Suppressor macrophage treated with lipopolysaccharide for 4 hours (primary cell): ENCODE measurements at places on chromosomes 3 and 15.
A peak's percentile ranks its signal among the peaks of the same experiment; 100 is the strongest.

DNA sequence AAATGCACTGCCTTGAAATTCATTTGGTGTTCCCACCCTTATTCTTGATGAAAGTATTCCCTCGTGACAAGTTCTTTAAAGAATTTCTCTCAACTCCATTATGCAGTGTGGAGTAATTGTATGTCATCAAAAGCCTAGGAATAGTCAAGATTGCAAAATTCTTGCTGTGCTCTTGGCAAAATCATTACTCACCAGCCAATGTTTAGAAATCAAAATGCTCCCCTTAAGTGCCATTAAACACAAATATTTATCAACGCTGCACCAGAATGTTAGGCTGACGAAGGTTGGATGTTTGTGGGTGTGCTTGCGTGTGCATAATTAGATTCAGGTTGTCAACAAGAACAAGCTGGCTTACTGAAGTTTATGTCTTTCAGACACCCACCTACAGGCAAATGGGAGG lies 40.5 kb downstream of the SST start:
- DNase-seq = no peak

DNA sequence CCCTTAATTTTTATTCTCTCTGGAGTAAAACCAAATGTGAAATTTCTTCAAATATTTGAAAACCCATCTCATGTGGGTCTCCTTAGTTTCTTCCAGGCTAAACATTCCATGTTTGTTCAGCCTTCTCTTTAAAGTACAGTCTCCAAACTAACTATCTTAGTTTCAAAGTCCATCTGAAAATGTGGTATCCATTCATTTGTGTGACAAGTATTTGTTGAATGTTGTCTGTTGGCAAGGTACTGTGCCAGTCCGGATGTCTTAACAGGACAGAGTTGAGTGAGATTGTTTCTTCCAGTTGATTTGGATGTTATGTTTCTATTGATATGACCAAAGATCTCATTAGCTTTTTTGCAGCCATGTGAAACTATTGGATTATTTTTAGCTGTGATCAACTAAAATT lies 347.4 kb downstream of the THSD4 start:
- no peak for DNase-seq

DNA sequence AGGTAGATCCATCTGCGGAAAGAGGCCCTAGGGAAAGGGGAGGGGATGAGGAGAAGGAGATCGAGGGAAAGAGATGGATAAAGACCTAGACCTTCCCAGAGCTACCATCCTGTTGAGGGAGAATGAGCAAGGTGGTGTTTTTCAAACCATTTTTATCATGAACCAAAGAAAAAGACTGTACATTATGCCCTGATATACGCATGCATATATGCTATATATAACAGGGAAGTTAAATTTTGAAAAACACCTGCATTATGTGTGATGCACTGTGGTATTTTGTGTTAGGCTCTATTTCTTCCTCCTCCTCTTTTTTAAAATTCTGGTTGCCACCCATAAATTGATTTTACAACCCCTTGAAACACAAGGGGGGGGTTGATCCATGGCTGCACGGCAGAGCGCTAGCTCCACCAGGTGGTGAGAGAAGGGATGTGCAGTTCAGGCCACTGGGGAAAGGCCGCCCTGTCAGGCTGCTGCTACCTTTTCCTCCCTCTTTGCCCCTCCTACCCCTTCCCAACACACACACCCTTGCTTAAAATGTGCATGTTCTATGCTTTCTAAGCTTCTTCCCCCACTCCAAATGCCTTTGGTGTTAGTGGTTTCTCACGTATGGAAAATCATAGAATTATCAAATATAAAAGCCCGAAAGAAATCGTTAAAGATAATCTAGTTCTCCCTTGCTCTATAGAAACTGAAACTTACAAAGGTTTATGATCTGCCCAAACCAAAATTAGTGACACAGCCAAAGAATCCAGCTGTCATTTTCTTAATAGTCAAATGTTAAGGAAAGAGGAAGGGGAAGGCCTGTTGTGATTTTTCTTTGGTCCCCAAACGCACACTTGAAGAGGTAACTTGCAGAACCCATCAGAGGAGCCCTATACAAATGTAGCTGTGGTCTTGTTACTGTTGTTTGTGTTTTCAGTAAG lies 262.0 kb upstream of the UMPS start:
- DNase-seq = peak; percentile 54

GRCh38 chr15:67551207-67551743 lies 8.8 kb downstream of the MAP2K5 start:
- DNase-seq = no peak

DNA sequence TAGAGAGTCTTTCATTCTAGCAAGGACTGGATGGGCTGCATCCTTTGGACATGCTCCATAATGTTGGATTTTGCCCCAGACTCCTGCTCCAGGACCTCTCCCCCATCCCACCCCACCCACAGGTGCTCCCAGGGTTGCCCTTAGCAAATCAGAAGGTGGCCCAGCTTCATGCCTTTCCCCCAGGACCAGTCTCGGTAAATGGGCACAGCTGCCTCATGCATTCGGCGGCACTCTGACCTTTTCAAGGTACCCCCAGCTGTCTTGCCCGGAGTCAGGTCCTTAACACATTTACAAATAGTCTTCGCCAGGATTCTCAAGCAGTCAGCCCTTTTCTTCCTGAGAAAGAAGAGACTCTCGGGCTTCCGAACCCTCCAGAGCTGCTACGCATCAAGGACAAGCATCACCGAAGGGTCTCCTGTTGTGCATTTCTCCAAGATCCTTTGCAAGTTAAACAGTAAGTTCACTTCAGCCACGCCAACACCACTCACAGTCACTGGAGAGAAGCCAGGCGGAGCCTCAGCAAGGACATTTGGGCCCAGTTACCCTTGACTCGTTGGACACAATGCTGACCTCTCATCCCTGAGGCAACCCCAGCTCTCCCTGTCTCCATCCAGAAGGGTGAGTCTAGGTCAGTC lies 287.8 kb downstream of the FAM43A start:
- DNase-seq = no peak

DNA sequence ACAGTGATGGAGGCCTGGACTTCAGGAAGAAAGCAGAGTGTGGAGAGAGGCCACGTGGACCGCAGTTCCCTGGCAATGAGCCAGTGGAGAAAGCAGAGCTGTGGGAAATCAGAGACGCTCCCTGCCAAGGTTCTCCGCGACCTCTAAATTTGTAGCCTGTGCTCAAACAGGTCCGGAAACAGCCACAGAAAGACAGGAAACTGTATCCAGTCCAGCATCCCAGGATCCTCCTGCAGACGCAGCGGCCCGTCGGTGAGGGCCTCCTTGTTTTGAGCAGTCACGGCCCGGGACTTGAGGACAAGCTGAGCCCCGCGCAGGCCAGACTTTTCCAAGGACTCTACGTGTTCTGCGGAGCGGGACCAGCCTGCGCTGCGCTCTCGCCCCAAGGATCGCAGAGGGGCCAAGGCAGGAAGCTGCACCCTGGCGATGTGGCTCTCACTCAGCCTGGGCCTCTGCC lies 22.3 kb downstream of the RPSA start:
- no peak for DNase-seq

- DNase-seq = no peak
These were observed 9.5 kb upstream of the LTK start for GRCh38 chr15:41523097-41523496.

DNA sequence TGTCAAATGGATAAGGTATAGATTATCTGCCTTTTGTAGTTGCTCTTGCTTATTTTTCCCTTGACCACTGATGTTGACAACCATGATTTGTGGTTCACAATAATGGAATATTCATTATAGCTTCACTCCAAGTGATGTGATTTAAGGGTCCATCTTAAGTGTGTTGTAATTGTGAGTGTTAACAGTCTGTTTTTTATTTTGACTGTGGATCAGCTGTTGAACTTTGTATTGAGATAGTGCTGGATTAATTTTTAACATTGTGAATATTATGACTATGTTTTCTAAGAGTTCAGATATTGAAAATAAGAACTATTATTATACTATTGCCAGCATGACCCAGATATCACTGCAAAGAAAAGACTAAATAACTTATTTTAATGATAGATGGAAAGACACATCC lies 8.6 kb upstream of the GASK1A start:
- DNase-seq = no peak

- no peak for DNase-seq
These were observed 328.1 kb downstream of the LRTM1 start for GRCh38 chr3:54599716-54600115.

- no peak for DNase-seq
These were observed 44.2 kb downstream of the MKRN2 start for GRCh38 chr3:12601072-12601471.

DNA sequence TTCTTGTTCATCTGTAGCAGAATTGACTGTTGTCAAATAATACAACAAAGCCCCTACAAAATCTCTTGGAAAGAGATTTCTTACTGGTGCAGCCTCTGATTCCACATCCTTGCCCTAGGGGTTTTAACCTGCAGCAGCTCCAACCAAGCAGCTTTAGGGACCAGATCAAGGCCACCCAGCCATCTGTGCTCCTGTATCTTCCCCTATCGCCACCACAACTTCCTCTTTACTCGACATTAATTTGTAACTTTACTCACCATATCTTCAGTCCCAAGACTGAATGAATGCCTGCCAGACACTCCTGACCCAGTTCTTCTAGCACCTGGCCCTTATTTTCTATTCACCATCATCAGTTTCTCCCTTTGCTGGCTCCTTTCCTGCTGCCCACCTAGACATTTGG lies 156.6 kb upstream of the IL12A start:
- DNase-seq = no peak

GRCh38 chr15:70465812-70466211 lies 297.5 kb downstream of the UACA start:
- DNase-seq = no peak

- DNase-seq = no peak
These were observed 29.5 kb upstream of the THRB start for GRCh38 chr3:24523988-24524727.

GRCh38 chr15:74276560-74276959 lies 40.4 kb downstream of the CCDC33 start:
- no peak for DNase-seq

DNA sequence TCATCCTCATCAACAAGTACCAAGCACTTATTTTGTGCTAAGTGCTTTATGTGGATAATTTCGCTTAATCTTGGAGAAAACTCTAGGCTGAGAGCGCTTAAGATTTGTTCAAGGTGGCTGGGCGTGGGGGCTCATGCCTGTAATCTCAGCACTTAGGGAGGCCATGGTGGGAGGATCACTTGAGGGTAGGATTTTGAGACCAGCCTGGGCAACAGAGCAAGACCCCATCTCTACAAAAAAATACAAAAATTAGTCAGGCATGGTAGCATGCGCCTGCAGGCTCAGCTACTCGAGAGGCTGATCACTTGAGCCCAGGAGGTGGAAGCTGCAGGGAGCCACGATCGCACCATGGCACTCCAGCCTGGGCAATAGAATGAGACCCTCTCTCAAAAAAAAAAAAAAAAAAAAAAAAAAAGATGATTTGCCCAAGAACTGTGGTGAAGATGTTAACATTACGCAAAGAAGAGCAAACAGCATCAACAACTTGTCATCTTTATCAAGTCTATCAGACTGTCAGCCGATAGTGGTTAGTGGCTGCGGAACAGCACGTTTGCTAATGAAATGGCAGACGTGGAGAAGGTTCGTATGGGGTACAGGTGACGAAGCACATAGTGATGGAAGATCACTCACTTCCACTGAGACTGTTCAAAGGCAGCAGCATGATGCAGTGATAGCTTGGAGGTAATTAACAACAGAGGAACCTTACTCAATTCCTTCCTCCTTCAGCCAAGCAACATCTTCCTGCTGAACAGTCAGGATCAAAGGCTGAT lies 27.7 kb downstream of the NRROS start:
- no peak for DNase-seq

- DNase-seq = no peak
These were observed 5.4 kb upstream of the CGNL1 start for GRCh38 chr15:57370929-57371328.

GRCh38 chr15:78018946-78019644 lies 58.4 kb downstream of the TBC1D2B start:
- DNase-seq = peak; percentile 81

- DNase-seq = peak; percentile 58
These were observed 34.9 kb downstream of the DCLK3 start for GRCh38 chr3:36729204-36730056.

GRCh38 chr3:18127174-18127858 lies 297.8 kb downstream of the SATB1 start:
- DNase-seq = peak; percentile 41

- DNase-seq = no peak
These were observed 61.3 kb downstream of the NSMCE3 start for GRCh38 chr15:29208352-29208751.

DNA sequence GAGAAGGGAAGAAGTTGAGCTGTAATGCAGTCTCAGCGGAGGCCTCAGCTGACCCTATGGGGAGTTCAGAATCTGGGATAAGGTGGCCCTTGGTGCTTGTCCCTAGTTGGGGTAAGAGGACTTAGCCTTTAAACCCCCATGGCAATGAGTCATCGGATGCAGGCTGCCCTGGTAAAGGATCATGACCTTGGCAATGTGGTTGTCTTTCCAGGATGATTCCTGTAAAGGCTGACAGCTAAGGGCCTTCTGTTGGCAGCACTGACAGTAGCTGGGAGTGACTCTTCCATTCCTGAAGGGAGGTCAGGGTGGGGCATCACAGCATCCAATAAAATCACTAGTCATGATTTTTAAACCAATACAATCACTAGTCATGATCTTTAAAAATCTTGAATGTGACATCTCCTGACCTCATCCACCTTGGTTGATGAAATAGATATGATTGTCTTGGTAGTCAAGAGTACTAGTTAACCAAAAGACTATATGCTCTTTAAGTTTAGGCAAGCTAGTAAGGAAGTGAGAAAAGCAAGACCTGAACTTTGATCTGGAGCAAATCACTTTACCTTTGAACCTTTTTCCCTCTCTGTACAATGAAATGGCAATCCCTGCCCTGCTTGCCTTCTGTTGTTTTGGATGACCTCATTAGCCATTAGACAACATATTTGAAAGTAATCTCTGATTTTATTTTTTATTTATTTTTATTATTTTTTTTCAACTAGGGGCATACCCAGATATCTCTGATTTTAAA lies 71.3 kb upstream of the CACNA1D start:
- DNase-seq = no peak

GRCh38 chr3:101262393-101263240 lies 57.8 kb downstream of the IMPG2 start:
- no peak for DNase-seq

GRCh38 chr15:25051399-25052154 lies 96.8 kb downstream of the SNRPN start:
- no peak for DNase-seq

GRCh38 chr3:141332416-141332815 lies 35.9 kb upstream of the ZBTB38 start:
- no peak for DNase-seq

DNA sequence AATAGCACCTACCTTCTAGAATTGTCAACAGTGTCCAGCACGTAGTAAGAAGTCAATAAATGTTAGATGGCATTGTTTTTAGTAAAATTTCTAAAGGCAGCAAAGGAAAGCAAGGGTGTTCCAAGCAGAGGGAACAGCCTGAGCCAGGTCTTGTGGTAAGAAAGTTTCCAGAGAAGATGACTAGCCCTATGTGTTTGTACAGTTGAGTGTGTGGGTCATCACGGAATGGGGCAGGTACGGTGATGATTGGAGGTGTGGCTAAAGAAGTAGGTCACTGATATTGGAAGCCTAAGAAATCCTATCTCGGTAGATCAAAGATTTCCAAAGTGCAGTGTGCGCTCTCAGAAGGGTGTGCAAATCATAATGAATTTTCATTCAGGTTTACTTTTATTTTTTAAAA lies 94.2 kb upstream of the BCL6 start:
- DNase-seq = no peak
